ENCODE measurements at places on chromosomes 1 and 21.

GRCh38 chr1:65554829-65555228 is 134.4 kb downstream of the LEPR start:
- DNase-seq, result no peak

DNA sequence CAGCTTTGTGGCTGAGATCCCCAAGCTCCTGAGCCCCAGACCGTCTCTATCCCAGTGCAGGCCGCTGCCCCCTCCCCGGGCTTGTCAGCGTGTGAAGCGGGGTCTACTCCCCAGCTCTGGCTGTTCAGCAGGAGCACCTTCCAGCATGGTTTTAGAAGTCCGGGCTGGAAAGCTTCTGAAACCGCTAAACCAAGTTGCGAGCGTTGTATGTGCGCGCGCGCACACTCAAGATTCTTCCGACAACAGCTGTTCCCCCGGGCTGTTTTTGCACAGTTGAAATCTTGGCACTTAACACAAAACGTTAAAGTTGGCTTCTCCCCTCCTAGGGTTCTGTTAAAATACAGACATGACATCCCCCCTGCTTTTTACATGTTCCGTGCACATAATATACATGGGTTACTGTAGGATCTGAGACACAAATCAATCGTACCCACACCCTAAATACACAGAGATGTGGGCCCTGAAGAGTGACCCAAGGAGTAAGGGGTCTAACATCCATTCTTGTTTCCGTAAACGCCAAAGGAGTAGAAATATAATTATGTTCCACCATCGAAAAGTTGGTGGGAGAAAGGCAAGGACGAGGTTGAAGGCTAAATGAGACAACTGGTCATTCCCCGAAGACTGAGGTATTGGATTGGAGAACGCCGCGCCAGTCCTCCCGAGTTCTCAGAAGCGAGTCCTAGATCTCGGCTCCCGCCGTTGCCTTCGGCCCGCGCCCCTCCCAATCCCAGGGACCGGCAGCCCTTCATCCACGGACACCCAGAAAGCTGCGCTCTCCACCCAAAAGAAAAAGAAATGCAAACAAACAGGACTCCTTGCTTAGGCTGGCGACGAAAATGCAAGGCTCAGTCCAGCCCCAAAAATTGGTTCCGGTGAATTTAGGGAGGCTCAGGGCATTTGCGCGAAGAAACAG is 1.3 kb downstream of the TBX15 start:
- DNase-seq, result no peak

DNA sequence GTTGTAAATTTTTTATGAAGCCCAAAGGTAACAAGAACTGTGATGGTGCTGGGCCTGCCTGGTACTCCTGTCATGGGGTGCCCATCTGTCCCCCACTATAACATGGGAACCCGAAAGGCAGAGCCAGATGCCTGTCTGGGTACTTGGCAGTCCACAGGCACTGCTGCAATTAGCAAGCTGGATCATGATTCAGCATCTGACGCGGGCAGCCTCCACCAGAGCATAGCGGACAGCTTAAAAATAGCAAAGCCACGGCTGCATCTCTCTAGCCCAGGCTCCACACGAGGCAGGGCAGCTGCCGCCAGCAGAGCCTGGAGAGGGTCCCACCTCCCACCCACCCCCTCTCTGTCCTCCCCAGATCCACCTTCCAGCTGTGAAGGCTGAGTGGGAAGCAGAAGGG is 22.9 kb downstream of the SUSD4 start:
- no peak for DNase-seq

DNA sequence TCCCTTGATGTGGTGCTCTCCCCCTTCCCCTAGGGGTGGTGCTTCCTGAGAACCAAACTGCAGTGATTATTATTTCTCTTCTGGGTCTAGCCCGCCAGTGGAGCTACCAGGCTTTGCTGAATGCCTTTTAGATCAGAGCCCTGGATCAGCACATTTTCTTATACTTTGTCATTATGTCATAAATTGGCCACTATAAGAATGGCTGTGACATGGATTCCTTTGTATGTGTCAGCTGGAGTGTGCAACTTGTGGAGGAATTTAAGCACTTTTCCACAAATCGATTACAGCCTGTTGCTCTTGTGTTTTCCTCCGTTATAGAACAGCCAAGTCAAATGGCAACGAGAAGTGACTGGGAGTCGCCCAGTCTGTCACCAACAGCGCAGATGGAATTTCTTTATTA is 273.3 kb downstream of the DUSP10 start:
- no peak for DNase-seq

DNA sequence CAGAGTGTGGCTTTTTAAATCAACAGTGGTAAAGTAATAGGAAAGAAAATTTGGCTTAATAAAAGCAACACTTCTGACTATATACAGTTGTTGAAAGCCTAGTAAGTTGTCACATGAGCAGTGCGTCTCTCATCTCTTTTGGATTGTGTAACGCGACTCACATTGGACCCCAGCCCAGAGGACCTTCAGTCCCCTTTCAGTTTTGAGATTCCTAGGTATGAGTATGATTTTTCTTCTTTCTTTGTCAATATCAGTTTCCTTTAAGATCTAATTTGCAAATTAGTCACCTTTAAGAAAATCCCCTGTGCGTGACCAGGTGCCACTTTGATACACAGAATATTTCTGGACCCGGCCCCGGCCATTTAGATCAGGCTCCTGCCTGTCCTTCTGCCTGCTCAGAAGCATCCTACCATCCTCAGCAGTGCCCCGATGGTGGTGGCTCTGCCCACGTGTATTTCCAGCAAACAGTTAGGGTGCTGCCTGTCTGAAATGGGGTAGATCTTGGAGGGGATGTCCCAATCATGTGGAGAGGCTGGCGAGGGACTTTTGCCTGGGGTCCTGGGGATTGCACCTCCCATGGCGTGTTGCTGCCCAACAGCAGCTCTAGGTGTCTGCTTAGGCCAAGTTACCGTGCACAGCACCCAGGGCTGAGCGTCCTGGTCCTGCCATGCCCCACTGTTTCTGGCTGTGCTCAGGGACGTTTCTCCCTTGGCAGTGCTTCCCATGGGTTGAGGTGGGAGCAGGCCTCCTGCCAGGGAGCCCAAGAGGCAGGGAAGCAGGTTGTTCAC is 21.1 kb downstream of the SNAP47 start:
- no peak for DNase-seq

GRCh38 chr1:223711173-223711572 is 1.2 kb upstream of the CAPN2 start:
- DNase-seq, result no peak

DNA sequence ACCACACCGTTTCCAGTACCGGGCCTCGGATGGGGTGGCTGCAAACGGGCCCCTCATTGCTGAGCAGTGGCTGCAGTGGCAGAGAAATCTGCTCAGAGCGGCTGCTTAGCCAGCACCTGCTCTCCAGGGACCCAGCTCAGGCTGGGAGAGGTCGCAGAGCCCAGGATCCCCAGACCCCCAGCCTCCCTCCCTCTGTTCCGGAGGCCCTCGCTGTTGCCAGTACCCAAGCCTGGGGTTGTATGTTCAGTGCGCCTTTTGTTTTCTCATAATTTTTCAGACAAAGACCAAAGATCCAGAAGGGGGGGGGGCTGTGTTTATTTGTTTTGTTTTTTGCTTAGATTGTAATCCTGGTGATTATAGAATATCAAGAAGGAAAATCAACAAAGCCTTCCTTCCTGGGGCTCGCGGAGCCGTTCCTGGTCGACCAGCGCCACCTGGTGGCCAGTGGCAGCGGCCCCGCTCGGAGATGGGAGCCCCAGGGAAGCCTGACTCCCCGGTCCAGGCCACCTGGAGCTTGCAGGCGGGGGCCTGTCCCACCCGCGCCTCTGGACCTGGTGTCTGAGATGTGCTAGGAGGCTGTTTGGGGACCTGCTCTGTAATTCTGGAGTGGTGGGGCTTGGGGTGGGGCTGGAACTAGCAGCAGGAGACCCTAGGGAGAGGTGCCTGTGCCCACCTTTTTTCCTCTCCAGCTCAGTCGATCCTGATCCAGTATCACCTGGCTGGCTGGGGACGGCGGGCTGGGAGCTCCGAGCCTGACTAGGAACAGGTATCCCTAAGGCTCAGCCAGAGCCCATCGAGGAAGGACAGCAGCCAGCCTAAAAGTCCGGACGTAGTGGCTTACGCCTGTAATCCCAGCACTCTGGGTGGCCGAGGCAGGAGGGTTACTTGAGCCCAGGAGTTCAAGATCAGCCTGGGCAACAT is 123.9 kb upstream of the VAMP3 start:
- peak; percentile 58 for DNase-seq

All from NB4 (cell line).